Bronchial epithelial cell (primary cell): ENCODE measurements at places on chromosomes 11 and 22.

GRCh38 chr22:46336119-46337078 lies 885 bp downstream of the TRMU start:
- peak; percentile 26 for DNase-seq

GRCh38 chr11:118790357-118791110 lies 430 bp downstream of the DDX6 start:
- DNase-seq: peak; percentile 29

DNA sequence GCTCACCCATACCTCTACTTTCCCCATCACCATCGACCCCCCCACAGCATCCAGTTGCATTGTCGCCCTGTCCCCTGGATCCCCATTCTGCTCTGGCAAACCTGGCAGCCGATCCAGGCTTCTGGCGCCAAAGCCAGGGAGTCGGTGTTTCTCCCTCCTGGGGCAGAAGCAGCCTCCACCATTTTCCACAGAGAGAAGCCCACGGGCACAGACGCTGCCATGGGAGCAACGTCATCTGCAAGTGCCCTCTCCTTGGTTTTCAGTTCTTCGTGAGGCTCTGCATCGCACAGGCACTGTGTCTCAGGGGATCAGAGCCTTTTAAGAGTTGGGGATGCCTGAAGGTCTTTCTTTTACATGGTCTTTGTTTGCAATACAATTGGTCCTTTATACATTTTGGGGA lies 2.3 kb downstream of the YPEL4 start:
- no peak for DNase-seq

GRCh38 chr11:68414496-68415221 lies 45.9 kb upstream of the PPP6R3 start:
- no peak for DNase-seq

- DNase-seq: peak; percentile 47
These were observed 25.2 kb downstream of the GTF2H1 start for GRCh38 chr11:18347471-18348125.

DNA sequence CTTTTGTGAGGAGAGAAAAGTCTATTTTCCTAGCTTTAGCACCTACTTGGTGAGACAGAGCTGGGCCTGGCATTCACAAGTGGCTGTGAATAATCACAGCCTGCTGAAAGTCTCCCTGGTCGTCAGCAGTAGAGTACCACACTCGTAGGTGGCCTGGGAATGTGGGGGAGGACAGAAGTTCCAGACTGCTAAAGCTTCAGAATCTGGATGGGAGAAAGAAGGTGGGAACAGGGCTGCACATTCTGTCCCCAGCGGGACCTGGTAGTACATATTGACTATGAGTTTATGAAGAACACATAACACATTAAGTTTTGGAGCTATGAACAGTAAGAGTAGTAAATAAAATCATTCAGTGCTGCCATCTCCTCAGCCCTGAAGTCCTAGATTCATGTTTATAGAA lies 19.0 kb upstream of the LIMK2 start:
- no peak for DNase-seq
